ENCODE measurements at places on chromosomes 7 and 10.
A peak's percentile ranks its signal among the peaks of the same experiment; 100 is the strongest.

DNA sequence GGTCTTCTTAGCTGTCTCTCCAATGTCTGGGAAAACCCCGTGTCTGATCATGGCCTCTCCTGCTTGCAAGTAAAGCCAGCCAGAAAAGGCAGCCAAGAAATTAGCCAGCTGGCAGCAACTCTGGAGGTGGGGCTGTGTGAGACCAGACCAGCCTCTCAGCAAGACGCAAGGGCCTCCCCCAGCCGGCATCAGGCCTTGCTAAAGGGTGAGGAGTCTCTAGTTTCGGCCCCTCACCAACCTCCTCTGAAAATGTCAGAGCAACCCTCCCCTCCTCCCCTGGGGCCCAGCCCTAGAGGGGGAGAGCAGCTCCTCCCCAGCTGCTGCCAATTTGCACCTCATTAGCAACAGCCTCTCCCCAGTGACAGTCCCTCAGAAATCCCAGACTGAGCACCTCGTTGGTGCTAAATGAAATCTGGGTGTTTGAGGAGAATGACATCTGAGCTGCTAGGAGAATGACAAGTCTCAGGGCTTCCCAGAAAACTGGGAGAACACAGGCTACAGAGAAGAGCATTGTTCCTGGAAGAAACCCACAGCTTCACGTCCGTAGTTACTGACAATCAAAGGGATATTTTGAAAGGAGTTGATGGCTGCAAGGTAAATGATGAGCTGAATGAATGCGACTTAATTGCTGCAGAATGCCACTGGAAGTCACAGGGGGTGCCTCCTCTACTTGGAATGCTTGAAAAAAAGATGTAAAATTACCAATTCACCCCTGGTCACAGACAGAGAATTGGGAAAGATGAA is 25.9 kb downstream of the DGKI start:
- DNase-seq = peak; percentile 81

DNA sequence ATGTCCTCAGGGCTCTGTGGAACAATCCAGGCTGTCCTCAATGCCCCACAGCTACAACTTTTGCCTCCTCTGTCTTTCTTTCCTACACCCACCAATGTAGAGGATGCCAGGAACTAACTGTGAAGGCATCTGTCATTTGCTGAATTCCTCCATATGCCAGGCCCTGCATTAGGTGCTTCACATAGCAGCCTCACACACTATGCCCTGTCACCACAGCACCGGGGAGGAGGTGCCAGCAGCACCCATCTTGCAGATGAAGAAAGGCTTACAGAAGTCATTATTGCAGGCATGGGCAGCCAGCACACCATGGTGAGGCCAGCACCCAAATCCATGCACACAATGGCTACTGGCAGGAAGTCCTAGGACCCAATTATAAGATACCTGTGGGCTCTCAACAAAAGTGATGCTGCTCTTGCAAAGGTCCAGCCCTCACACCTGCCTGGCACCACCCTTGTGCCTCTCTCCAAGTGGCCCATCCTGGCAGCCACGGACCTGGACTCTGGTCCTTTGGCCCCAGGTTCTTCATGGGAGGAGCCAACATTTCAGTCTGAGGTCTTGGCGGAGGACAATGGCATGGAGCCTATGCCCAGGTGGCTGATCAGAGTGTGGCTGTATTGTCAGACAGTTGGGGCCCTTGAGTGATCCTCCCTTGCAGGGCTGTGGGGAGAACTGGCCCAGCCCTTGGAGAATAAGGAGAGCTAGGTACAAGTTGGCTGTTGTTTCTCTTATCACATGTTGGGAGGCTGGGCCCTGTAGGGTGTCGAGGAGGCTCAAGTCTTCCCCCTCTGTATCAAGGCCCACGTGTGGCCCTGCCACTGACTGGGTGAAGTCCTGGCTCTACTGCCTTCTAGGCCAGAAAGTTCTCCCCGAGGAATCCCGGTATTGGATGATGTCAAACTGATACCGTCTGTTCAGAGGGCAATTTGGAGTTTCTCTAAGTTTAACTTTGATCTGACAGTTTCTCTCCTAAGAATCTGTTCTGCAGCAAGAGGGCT is 14.4 kb upstream of the MYL7 start:
- DNase-seq = no peak

DNA sequence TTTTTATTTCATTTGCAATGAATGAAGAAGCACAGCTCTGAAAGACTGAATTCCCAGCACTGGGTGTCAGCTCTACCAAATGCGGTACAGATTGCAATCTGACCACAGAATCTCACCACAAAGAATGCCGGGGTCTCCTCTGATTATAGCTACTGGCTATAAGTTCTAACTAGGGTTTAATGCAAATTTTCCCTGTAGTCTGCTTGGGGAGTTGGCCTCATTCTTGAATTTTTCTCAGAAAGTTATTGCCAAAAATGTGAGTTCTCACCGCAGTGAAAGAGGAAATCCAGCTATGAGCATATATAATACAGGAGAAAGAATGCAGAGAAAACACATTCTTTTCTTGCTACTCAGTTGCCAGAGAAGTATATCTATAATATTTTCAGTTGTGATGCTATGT is 1255.7 kb upstream of the LRRTM3 start:
- DNase-seq = no peak

- DNase-seq = no peak
These were observed 5.2 kb upstream of the RHEB start for GRCh38 chr7:151524845-151525244.

DNA sequence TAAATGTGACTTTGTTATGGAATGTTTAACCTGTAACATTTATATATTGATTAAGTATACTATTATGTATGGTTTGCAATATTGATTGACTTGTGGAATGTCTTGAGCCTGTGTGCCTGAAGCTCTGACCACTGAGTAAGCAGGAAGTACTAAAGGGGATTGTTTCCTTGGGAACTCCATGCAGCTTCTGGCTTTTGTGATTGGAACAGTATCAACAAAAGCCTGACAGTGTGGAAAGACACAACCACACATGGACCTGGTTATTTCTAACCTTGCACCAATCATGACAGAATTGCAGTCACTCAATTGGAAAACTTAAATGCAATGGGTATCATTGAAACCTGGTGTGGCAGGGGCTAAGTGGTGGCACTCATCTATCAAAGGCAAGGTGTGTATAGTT is 45.5 kb upstream of the PIK3CG start:
- no peak for DNase-seq

- DNase-seq = no peak
These were observed 44.3 kb downstream of the DNAJB9 start for GRCh38 chr7:108613949-108614381.

DNA sequence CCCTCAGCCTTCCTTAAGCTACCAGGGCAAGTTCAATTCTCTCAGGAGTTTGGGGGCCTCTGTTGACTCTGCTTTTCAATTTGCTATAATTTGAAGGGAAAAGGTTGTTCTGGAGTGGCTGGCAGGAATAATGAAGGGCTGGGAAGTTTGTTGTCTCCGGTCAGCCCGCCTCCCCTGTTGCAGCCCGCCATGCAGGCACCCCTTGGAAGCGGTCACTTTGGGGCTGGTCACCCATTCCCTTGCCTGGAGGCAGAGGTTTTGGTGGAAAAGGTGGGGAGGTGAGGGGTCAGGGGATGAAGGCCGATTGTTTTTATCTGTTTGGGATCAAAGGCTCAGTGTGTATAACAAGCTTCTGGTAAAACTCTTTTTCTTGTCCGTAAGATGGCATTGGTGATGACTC is 79.1 kb downstream of the GRK5 start:
- no peak for DNase-seq

DNA sequence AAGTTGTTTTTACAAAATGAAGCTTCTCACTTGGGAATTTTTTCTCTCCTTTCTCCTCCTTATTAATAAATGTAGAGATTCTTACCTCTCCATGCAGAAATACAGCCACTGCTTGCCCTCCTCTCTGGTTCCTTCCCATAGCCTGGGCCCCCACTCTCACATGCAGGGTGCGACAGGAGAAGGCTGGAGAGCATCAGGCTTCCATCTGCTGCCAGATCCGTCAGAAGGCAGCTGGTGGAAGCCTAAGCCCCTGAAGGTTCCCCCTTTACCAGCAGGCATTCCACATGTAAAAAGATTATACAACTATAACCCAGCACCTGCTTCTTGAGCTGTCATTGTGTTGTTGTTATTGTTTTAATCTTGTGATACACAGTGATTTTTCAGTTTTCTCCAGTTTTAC is 314.2 kb downstream of the LHFPL3 start:
- DNase-seq = no peak

- DNase-seq = no peak
These were observed 88.1 kb downstream of the VOPP1 start for GRCh38 chr7:55484241-55484640.

DNA sequence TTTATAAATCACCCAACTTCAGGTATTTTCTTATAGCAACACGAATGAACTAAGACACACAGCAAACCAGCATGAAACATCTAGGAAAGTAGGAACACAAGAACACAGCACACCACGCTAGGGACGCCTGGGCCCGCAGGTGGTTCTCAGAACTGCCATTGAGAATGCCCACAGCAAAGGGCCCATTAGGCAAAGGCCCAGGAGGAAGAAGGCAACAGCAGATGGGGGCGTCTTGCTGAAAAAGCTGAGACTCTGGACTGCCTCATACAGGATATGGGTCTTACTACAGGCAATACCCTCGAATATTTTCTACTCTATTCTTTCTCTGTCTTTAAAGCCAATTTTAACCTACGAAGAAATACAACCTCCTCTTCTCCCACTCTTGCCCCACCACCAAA is 77.3 kb downstream of the PARD3 start:
- DNase-seq = no peak

GRCh38 chr10:124573726-124574455 is 112.3 kb downstream of the LHPP start:
- DNase-seq = peak; percentile 10

- no peak for DNase-seq
These were observed 35.5 kb upstream of the HABP2 start for GRCh38 chr10:113517165-113517900.

DNA sequence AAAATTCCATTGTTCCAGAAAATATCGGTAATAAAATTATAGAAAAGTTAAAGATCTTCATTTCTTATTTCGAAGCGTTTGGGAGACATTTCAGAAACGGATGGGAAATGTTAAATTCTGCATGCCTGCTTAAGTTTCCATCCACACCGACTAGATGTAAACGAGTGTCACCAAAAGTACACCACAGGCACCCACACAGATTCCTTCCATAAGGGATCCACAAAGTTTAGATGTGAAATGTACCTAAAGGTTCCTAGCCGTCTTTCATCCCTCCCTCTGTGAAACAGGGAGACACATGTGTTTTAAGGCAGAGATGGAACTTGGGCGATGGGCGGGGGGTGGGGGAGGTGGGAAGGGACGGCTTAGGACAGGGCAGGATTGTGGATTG is 621 bp upstream of the CAV1 start:
- no peak for DNase-seq

- DNase-seq = peak; percentile 57
These were observed 46.7 kb downstream of the FZD1 start for GRCh38 chr7:91310830-91311460.

DNA sequence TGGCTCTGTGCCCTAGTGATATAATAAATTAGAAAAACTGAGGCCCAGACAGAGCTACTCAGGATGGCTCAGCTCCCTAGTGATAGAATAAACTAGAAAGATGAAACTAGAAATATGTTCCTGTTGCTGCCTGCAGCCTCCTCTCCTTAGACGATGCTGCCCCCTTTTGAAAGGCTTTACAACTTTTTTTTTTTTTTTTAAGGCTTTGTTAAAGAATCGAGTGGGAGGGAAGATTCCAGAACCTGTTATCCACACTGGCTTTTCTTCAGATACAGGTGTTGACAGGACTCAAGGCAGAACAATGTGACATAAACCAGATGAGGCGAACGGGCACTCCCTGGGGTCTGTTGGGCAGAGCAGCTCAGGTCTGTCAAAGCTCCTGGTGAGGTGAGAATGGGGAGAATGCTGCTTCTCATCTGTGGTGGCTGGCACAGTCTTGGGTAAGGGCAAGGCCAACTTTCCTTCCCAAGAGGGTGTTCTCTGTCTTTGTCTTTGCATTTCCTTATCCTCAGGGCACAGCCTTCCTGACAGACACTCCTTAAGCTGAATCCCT is 175.1 kb downstream of the COBL start:
- no peak for DNase-seq

- DNase-seq = peak; percentile 91
These were observed 175.1 kb downstream of the NEURL1 start for GRCh38 chr10:103668351-103669242.

- DNase-seq = no peak
These were observed 663 bp downstream of the HERPUD2 start for GRCh38 chr7:35694161-35694783.

GRCh38 chr7:149794661-149795060 is 21.3 kb upstream of the ZNF467 start:
- no peak for DNase-seq

DNA sequence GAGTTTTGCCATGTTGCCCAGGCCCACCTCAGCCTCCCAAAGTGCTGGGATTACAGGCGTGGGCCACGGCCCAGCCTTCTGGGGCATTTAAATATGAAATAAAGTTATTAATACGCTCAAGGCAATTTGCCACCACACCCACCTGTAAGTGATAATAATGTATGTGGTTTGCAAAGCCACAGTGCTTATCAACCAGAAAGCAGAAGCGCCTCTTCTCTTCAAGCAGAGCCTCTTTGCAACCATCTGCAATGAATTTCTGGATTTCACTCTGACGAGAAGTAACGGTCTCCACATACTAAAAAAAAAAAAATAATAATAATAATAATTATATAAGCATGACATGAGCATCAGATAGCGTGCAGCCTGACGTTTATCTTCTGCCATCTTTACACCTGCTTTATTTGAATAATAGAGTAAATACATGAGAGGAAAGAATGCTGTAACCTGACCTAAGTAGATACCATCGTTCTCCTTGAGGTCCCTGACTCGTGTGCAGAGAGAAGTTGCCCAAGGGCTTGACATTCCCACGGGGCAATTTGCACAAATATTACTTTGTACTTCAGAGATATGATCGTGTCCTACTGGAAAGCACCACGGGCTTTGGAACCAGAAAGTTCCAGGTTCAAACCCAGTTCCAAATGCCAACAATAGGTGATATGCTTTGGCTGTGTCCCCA is 34.0 kb downstream of the BRI3 start:
- no peak for DNase-seq

DNA sequence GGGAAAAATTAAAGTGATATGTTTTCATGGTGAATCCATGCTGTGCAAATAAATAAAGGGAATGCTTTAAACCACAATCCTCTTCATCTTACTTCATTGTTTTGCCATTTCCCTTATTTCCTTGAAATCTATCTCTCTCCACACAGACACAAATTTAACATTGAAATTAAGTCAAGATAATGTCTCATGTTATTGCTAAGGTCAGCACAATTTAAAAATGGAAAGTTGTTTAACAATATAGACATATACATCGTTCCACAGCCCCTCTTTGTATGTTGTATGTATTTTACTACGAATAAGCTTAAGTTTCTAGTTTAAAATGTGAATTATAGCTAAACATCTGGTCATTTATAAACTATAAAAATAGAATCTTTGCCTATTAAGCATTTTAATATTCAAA is 256.9 kb downstream of the PLXDC2 start:
- no peak for DNase-seq

Data from left cardiac atrium (tissue), 4 donors.